T-helper 22 cell (primary cell): ENCODE measurements at places on chromosomes 13 and 19.

GRCh38 chr19:18439025-18439909, 1.3 kb upstream of the ISYNA1 start:
- DNase-seq: no peak

GRCh38 chr13:95605448-95606125, 38.9 kb downstream of the DZIP1 start:
- no peak for DNase-seq

DNA sequence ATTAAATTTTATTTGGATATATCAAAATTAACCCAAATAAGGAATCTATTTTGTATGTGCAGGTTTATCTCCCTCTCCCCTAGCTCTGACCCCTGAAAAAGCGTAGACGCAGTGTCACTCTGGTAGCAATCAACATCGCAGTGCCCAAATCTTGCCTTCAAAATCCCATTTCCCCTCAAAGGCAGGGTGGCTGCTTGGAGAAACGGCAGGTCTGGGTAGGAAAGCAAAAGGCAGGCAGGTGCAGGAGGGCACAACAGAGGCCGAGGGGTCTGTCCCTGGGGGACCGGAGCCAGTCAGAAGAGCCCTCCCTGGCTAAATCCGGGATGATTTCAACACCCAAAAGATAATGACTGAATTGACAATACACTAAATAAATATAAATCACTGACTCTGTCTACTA, 41.9 kb downstream of the NAXD start:
- DNase-seq: no peak

GRCh38 chr13:106302011-106302410, 233.5 kb downstream of the EFNB2 start:
- no peak for DNase-seq

GRCh38 chr13:106657104-106657503, 89.2 kb upstream of the ARGLU1 start:
- DNase-seq: no peak

DNA sequence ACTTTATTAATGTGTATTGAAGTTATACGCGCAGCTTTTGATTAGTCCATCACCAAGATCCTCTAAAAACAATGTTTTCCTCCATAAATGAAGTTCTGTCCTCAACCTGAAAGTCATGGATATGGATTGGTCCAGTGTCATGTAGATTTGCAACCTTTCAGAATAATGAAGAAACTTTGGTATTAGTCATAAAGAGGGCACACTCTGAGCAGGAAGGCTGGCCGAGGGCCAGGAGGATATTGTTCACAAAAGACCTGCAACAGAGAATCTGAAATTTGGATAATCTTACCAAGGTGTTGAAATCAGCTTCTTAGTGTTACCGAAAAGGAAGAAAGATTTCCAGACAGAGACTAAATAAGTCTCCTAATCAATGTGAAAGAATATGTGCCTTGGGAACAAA, 20.7 kb downstream of the CLDN10 start:
- DNase-seq: no peak

- DNase-seq: no peak
Observed at GRCh38 chr13:98232456-98232855, 55.4 kb upstream of the RNF113B start.

- DNase-seq: no peak
Observed at GRCh38 chr19:4967738-4968461, 1.0 kb upstream of the KDM4B start.

DNA sequence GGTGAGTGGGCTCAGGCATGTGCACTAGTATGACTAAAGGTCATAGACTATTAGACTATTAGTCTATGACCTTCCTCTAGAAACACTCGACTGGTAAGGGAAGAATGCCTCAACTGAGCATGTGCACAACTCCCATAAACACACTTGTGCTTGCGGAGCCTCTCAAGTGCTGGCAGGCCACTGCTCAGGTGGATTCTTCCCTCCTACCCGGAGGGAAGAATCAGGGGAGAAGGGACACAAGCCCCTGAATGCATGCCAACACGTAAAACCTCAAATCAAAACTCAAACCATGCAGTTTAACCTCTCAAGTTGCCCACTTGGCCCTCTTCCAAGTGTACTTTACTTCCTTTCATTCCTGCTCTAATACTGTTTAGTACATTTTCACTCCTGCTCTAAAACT, 287.6 kb upstream of the SGCG start:
- no peak for DNase-seq

- no peak for DNase-seq
Observed at GRCh38 chr13:77207943-77208342, 119.0 kb downstream of the MYCBP2 start.

DNA sequence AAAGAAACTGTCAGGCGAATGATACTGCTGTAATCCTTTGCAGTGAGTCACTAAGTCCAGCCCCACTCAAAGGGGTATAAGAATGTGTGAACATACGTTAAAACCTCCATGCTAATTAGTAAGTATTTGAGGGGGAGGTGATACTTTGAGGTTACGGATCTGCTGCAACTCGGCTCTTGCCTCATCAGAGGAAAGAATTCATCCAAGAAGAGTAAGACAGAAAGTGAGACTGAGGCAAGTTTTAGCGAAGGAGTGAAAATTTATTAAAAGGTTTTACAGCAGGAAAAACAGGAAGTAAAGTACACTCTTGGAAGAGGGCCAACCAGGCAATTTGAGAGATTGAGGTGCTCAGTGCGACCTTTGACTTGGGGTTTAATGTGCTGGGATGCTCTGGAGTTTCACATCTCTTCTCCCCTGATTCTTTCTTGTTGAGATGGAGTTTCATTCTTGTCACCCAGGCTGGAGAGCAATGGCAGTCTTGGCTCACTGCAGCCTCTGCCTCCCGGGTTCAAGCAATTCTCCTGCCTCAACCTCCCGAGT, 9.8 kb downstream of the CLEC4M start:
- DNase-seq: no peak

- DNase-seq: no peak
Observed at GRCh38 chr19:8877854-8878705, 45.9 kb downstream of the MBD3L1 start.
